ENCODE measurements at places on chromosomes 5 and 9.
A peak's percentile ranks its signal among the peaks of the same experiment; 100 is the strongest.

DNA sequence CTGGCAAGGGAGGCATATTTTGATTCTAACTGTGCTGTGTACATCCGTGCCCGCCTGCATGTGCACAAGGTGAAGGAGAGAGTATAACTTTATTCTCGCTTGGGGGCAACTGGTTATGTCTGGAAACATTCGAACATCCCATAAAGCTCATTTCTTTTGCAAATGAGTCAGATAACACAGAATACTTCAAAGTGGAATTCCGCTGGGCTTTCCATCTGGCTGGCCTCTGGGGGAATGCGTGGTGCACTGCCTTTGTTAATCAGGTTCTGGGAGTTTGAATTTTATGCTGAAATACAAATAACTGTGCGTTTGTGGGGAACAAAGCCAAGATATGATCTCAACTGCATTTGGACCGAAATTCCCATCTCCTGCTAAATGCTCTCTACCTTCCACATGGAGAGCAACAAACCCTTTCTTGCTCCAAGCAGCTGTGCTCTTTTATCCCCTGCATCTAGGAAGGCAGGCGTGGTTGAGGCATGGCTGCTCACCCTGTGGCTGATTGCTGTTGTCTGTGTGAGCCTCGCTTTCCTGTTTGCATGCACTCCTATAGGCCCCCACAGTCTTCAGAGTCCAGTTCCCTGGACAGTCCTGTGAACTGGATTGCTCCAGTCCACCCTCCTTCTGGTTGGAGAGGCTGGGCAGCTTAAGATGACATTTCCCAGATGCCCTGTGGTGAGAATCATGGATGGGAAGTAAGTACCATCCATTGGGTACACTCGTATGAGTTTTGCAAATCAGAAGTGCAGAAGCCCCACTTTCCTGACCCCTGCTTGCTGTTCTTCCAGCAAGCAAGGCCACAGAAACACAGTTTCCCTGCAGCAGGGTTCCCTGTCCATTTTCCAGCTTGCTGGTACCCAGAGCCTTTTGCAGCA is 82.9 kb upstream of the ALDH1B1 start:
- no peak for DNase-seq

GRCh38 chr5:22577006-22577405 is 276.1 kb downstream of the CDH12 start:
- no peak for DNase-seq

GRCh38 chr5:135462304-135462703 is 10.2 kb upstream of the TIFAB start:
- DNase-seq, result no peak

GRCh38 chr5:126182971-126183695 is 240.1 kb upstream of the GRAMD2B start:
- no peak for DNase-seq

DNA sequence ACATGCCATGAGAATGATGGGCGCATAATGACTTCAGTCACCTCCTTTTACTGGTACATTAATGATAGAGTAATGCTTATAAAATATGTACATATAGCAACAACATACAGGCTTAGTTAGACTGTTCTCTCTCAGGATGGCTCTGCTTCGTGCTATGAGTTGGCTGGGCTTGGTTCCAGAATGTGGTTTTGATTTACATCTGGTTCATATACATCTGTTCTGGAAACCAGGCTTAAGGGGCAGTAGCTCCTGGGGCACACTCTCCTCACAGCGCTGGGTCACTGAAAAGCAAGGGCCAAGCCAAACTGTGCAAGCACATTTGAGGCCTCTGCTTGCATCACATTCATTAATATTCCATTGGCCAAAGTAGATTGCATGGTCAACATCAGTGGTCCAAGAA is 44.9 kb downstream of the PCSK1 start:
- no peak for DNase-seq

- DNase-seq, result peak; percentile 94
Observed at GRCh38 chr5:147403651-147404640, 105.9 kb downstream of the DPYSL3 start.

DNA sequence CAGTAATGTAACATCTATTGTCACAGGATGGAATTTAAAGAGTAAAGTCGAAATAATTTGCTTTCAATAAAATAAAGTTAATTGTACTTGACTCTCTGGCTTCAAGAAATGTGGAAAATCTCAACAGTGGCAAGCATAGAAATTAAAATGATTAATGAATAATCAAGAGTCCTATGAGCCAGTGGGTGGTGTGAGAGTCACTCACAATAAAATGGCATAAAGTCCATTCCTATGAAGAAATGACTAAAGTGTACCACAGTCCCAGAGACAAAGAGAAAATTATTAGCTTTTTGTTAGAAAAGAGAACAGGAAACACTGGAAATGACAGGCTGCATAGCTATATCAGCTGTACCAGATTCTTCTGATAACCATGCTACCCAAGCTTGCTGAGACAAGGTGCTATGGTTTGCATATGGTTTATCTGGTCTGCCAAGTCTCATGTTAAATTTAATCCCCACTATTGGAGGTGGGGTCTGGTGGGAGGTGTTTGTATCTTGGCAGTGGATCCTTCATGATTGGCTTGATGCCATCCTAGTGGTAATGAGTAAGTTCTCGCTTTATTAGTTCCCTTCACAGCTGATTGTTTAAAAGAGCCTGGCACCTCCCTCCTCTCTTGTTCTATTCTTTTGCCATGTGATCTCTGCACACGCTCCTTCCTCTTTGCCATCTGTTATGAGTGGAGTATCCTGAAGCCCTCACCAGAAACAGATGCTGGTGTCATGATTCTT is 647.7 kb upstream of the ITGA1 start:
- DNase-seq, result no peak

Measured in GM04504 (cell line).